Activated CD8-positive, alpha-beta memory T cell treated with anti-CD3 and anti-CD28 coated beads, Interleukin-2, amount 50 U/mL, for 48 hours (primary cell): ENCODE measurements at places on chromosomes 3 and 15.

DNA sequence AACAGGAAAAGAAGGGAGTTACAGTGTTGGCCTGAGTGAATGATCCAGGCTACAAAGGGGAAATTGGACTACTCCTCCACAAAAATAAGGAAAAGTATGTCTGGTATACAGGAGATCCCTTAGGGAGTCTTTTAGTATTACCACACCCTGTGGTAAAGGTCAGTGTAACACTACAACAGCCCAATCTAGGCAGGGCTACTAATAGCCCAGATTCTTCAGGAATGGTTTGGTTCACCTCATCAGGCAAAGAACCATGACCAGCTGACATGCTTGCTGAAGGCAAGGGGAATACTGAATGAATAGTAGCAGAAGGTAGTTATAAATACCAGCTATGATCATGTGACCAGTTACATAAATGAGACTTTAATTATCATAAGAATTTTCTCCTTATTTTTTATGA is 372.6 kb upstream of the ATP11B start:
- no peak for DNase-seq

- no peak for DNase-seq
These were observed 214.5 kb downstream of the RPLP1 start for GRCh38 chr15:69666921-69667811.

DNA sequence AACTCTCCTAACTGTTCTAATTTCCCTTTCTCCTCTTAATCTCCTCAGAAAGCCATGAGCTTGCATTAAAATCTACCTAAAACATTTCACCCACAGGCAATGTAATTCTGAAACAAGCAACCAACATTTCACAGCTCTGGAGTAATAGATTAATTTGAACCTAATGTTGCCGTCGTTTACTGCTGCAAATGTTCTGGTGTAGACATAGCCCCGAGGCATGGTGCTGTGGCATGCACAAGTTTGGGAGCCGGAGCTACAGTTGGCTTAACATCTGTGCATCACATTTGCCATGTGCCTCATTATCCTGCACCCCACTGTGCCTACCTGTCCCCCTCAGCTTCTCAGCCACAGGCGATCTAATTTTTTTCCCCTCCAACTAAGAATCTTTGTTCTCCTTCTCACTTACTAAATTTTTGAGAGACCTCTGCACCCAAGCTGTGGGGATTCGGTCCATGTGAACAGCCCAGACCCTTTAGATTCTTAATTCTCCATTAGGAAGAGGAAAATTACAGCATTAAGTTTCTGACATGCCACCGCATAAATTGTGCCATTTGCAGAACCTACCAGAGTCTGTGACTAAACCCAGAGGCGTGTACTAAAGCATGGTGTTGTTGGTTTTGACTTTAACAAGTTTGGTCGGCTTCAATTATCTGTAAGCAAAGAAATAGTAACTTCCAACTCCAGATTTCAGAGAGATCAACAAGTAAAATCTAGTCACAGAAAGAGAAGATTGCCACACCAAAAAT is 419.2 kb downstream of the MECOM start:
- DNase-seq = no peak

DNA sequence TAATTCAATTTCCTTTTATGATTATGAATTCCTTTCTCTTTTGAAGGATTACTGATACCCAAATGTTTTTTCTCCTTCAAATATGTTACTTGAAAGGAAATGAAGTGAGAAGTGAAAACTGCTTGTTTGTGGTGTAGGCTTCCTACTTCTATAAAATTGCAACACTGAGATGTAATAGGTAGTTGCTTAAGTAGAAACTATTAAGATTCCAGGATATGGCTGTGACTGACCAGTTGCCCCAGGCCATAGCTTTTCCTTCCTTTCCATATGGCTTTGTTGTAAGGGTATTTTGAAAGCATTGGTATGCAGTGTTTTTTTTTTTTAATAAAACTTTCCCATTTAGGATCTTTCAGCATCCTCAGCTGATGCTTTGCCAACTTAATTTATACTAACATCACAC is 28.5 kb downstream of the DNAJC13 start:
- DNase-seq = no peak

GRCh38 chr15:71752604-71753289 is 57.6 kb upstream of the NR2E3 start:
- DNase-seq = no peak

GRCh38 chr3:183485093-183485492 is 56.7 kb upstream of the MCF2L2 start:
- DNase-seq = peak; percentile 38

GRCh38 chr3:184647405-184647936 is 64.4 kb downstream of the MAGEF1 start:
- DNase-seq = no peak

DNA sequence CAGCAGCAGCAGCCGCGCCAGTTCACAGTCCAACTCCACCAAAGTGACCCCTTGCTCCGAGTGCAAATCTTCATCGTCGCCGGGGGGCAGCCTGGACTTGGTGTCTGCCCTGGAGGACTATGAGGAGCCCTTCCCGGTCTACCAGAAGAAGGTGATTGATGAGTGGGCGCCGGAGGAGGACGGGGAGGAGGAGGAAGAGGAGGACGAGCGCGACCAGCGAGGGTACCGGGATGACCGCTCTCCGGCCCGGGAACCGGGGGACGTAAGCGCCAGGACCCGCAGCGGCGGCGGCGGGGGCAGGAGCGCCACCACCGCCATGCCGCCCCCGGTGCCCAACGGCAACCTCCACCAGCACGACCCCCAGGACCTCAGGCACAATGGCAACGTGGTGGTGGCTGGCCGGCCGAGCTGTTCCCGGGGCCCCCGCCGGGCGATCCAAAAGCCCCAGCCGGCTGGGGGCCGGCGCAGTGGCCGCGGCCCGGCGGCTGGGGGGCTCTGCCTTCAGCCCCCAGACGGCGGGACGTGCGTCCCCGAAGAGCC is 224.1 kb upstream of the IL12A start:
- peak; percentile 52 for DNase-seq

- no peak for DNase-seq
These were observed 838.1 kb downstream of the TBL1XR1 start for GRCh38 chr3:176359211-176359610.

GRCh38 chr3:69823743-69824142 is 84.5 kb downstream of the MITF start:
- DNase-seq = no peak

GRCh38 chr15:68200016-68200861 is 4.9 kb downstream of the CALML4 start:
- peak; percentile 45 for DNase-seq

DNA sequence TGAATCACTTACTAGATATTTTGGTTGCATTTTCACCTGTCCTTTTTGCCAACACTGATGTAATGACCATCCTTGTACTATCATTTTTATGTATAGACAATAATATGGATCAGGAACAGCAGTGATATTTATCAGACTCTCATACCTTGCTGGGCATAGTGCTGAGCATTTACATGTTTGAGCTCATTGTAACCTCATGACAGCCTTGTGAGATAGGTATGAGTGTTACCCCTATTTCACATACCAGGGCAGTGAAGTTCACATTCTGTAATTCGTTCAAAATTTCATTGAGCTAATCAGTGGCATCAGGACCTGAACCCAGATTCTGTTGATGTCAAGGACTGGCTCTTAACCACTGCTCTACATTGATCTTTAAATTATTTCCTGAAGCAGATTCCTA is 221.5 kb upstream of the TBL1XR1 start:
- DNase-seq = no peak
